ENCODE measurements at places on chromosomes 4 and X.

DNA sequence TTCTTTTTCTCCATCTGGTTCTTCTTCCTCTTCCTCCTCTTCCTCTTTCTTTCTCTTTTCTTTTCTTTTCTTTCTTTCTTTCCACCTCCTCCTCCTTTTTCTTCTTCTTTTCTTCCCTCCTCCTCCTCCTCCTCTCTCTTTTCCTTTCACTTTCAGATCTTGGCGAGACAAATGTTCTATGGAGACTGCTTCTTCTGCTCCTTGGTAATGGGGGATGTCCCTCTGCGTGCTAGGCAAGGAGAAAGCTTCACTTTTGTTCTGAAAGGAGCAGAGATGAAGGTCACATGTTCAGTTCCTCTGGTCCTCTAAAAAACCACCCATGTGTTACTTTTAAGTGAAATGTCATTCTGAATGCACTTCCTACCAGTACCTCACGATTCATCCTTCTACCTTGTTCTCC is 33.2 kb downstream of the NBDY start:
- no peak for DNase-seq

DNA sequence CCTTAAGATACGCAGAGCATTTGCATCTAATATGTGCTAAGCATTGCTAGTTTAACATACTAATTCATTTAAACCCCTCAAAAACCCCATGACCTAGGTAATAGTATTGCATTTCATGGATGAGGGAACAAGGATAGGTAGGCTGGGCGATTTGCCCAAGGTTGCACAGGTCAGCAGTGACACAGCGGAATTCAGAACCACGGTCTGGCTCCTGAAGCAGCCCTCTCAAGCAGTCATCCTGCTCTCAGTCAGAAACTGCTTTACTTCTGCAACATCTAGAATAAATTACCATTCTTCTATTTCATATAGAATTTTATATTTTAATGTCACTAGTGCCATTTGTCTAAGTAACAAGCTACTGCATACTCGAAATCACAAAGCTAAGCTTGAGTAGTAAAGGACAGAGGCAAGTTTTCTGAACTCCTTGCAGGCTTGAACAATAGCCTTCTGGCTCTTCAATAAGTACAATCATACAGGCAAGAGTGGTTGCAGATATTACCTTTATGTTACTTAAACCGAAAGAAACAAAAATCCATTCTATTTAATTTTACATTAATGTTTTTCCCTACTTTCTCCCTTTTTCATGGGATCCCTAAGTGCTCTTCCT is 555 bp upstream of the SPP1 start:
- no peak for DNase-seq

DNA sequence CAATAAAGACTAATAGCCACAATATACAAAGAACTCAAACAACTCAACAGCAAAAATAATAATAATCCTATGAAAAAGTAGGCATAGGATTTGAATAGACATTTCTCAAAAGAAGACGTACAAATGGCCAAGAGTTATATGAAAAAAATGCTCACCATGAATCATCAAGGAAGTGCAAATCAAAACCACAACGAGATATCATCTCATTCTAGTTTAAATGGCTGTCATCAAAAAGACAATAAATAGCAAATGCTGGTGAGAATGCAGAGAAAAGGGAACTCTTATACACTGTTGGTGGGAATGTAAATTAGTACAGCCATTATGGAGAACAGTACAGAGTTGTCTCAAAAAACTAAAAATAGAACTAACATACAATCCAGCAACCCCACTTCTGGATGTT is 18.8 kb downstream of the TLR6 start:
- DNase-seq = peak; percentile 84

DNA sequence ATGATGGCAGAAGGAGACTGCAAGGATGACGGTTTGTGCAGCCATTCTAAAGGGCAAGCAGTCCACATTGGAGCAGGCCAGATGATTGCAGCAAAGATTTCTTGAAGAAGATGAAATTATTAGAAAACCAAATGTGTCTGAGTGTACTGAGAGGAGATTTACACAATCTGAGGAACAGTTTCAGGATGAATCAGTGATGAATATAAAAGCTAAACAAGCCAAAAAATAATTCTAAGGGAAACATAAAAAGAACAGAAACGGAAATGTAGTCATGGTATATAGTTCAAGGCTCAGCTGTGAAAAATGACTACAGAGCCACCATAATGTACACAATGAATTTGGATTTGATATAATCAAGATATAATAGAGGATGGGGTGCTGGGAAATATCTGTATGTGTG is 168.5 kb downstream of the PDGFC start:
- DNase-seq = peak; percentile 35

DNA sequence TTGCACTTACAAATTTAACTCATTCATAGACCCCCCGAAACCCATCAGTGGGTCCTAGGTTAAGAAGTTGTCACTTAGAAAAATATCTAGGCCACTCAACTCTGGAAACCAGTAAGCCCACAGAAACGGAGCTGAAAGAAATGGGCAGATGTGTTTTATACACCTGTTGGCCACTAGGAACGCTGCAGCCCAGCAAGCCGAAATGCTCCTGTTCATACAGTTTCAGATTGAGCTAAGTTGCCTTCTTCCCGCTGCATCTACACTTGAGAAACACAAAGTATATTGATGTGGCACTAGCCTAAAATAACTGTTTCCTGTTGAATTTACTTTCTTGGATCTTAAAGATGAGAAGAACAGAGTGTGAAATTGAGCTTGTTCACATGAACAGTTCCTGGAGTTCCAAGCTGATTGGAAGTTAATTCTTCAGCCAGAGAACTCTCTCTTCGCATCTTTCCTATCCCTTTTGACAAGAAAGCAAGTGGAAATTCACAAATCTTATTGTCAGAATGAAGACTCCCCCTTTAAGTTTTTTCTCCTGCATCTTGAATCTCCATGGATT is 174.1 kb downstream of the RBMX2 start:
- peak; percentile 26 for DNase-seq

GRCh38 chr4:31995943-31996901 is 1276.1 kb downstream of the PCDH7 start:
- DNase-seq = no peak

- DNase-seq = no peak
These were observed 291.2 kb downstream of the TEX13A start for GRCh38 chrX:104929324-104929723.

- no peak for DNase-seq
These were observed 669 bp upstream of the PPARGC1A start for GRCh38 chr4:23890369-23891063.

DNA sequence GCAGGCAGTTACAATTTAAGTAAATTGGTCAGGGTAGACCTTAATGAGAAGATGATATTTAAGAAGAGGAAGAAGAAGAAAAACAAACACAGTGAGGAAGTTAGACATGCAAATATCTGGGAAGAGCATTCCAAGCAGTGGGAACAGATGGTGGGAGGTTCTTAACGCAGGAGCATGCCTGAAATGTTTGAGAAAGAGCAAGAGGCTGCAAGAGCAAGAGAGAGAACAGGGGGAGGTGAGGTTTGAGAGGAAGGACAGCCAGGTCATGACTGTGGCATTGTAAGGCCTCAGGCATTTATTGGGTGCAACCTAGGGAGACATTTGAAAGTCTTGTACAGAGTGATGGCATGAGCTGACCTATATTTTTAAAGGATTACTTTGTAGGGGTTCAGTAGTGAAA is 136.0 kb downstream of the UGT8 start:
- peak; percentile 36 for DNase-seq

DNA sequence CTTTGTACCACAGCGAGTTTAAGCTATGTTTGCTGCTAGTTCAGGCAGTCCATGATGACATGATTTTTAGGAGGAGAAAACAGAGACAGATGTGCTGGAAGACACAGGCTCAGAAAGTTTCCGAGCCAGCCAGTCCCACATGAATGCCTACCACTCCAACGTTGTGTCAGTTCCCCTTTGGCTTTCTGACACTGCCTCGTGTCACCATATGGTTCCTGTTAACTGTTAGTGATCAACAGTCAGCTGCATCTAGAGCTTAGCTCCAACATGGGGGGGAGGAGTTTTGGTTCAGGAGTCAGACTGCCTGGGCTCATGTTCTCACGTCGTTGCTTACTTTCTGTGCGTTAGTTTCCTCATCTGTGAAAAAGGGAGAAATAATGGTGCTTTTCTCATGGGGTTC is 343.7 kb downstream of the MID1IP1 start:
- DNase-seq = peak; percentile 16

GRCh38 chrX:108199691-108200090 is 108.1 kb downstream of the ATG4A start:
- peak; percentile 17 for DNase-seq

GRCh38 chrX:128335671-128336070 is 283.5 kb upstream of the ACTRT1 start:
- DNase-seq = no peak

DNA sequence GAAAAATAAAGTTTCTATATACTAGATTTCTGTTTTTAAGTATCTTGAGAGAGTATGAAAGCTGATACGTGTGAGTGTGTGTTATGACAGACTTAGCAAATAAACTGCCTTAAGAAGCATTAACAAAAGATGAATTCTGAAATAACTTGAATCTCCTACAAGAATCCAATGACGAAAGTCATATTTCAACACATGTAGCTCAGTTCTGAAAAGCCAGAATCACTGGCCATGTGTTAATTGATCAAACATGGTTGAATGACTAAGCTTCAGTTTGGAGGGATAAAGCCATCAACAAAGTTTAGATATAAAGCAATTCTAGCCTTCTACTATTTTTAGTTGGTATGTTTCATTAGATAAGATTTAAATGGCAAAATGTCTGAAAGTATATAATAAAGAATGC is 88.5 kb upstream of the ETNPPL start:
- peak; percentile 75 for DNase-seq

DNA sequence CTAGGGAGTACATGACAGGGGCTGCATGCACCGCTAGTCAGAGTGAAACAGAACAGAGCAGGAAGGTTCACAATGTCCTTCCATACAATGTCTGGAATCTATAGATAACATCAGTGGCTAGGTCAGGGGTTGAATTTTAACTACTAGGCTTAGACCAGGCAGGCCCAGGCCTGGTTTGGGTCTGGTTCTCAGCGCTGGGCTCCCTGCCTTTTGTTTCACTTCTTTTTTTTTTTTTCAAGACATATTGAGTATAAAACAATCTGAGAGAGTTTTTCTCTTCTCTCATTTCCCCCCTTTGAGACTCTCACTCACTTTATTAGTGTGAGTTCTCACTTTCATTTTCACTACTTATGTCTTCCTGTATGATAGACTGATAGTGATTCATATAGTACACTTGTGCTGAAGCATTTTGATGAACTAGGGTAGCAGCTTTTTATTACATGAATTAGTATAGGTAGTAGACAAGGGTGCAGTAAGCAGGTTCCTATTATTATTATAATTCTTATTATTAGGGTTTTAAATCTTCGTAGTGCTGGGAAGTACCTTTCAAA is 120.0 kb upstream of the ZDHHC15 start:
- no peak for DNase-seq

GRCh38 chr4:38132107-38132673 is 172.0 kb downstream of the PTTG2 start:
- DNase-seq = peak; percentile 97

DNA sequence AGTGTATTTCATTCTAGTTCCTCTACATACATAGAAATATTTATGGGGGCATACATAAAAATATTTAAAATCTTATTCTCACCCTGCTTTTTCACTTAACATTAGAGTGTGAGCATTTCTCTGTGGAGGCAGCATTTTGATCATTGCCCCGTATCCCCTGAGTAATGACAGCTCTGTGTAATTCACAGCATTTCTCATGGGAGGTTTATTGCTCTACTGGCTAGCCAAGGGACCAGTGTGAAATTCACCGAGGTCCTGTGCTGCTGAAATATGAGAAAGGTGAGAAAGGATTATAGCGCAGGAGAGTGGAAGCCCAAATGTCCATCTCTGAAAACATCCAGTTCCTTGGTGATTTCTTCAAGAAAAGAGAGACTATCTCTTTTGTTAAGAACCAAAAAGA is 22.9 kb downstream of the PDGFC start:
- no peak for DNase-seq
